ENCODE measurements at places on chromosomes 6 and 20. TPM values are rescaled to one million over a fixed set of nuclear protein-coding genes. Genes with fewer than 3 reads are reported as not detected.

The HTR1E gene
- 1.7 TPM for total RNA-seq

- DNase-seq, result no peak
Measured at GRCh38 chr6:167826896-167827582, at the start of gene AFDN. Gene AFDN, plus strand, starts transcription at chr6:167826911. Its CDS starts 222 bp downstream, at chr6:167827133.

DNA sequence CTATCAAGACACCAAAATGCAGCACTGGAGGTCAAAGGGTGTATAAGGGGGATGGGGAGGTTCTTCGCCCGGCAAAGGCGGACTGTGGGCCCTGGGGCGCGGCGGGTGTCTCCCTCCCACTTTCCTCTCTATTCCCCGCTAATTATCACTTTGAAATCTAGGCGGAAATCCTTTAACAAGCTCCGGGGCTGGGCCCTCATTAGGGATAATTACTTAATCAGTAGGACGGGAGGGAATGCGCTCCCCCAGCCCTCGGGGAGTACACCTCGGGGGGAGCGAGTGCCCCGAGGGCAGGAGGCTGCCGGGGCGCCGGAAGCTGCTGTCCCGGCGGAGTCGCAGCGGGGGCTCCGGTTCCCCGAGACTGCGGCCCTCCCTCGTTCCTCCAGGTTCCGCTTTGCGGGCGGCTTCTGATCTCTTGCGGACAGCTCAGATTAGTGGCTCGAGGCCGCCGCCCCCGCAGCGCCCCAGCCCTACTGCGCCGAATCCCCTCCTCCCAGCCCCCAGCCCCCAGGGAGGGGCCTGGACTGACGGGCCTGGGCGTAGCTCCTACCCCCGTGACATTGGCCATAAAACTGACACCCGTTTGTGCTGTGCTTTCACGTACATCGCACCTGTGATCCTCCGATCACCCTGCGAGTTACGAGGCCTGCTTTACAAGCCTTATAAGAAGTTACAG, 14.7 kb downstream of the MUCL3 start:
- DNase-seq, result no peak

GRCh38 chr6:161919691-161920090, 645.8 kb upstream of the AGPAT4 start:
- no peak for DNase-seq

- DNase-seq, result no peak
Measured at GRCh38 chr6:21085211-21085610, 508.3 kb upstream of the SOX4 start.

The CAPN11 gene
- total RNA-seq, result 0.17 TPM

GRCh38 chr6:82045965-82046756, 201.4 kb downstream of the IBTK start:
- no peak for DNase-seq

The NKX2-2 gene
- 6.6 TPM for total RNA-seq

GRCh38 chr20:25750765-25751696, 54.4 kb upstream of the ZNF337 start:
- DNase-seq, result peak; percentile 18

The IMPG1 gene
- total RNA-seq, result 0.10 TPM

DNA sequence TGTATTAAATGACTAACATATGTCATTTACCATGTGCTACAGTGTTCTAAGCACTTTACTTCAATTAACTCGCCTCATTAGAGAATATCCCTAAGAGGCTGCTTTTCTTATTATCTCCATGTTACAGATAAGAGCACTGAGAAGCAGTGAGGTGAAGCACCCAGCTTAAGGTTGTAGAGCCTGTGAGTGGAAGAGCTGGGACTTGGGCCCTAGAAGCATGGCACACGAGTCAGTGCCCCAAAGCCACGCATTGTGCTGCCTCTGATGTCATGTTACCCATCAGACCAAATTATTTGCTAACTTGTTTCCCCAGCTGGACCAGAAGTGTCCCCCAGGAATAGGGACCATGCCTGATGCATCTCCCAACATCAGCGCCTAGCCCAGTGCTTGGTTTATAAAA, 34.1 kb downstream of the POFUT1 start:
- no peak for DNase-seq

DNA sequence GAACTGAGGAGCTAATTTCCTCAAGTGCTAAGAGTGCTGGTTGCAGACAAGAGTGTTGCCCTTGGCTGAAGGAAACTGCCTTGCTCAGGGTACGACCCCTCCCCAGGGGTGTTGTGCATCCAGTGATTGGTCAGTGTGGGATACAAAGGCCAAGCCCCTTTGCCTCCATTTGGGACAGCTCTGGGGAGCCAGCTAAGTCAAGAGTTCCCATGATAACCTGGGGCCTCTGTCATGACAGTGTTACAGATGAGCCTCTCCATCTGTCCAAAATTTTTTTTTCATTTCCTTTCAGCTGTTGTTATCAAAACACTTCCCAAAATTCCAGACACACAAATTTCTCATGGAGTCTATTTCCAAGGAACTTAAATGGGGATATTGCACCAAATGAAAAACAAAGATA, 93.3 kb downstream of the HS3ST5 start:
- DNase-seq, result no peak

- no peak for DNase-seq
Measured at GRCh38 chr6:170284866-170285469, 5.9 kb downstream of the DLL1 start.

GRCh38 chr6:21885532-21886114, 292.1 kb downstream of the SOX4 start:
- no peak for DNase-seq

The PACSIN1 gene
- 16.6 TPM for total RNA-seq

- DNase-seq, result no peak
Measured at GRCh38 chr6:113893866-113894265, 36.7 kb downstream of the MARCKS start.

The MUC21 gene
- total RNA-seq, result not detected

DNA sequence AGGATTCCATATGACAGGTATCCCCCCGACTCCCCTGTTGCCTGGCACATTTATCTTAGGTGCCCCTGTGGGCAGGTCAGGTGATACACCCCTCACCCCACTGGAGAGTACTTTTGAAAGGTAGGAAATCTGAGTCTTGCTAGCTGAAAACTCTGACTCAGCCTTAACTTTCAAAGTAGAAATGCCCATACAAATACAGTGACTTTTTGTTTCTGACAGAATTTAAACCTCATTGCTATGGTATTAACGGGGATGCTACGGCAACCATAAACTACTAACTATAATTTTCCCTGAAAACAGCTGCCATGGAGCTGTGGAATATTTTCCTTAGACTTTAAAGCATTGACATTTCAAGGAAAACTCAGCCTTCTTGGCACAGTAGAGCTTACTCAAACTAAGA, 536.0 kb downstream of the RFPL4B start:
- DNase-seq, result no peak

GRCh38 chr6:89295981-89296380, 19.1 kb downstream of the GABRR2 start:
- no peak for DNase-seq

- DNase-seq, result no peak
Measured at GRCh38 chr6:73074175-73074574, 151.1 kb downstream of the KHDC1L start.

DNA sequence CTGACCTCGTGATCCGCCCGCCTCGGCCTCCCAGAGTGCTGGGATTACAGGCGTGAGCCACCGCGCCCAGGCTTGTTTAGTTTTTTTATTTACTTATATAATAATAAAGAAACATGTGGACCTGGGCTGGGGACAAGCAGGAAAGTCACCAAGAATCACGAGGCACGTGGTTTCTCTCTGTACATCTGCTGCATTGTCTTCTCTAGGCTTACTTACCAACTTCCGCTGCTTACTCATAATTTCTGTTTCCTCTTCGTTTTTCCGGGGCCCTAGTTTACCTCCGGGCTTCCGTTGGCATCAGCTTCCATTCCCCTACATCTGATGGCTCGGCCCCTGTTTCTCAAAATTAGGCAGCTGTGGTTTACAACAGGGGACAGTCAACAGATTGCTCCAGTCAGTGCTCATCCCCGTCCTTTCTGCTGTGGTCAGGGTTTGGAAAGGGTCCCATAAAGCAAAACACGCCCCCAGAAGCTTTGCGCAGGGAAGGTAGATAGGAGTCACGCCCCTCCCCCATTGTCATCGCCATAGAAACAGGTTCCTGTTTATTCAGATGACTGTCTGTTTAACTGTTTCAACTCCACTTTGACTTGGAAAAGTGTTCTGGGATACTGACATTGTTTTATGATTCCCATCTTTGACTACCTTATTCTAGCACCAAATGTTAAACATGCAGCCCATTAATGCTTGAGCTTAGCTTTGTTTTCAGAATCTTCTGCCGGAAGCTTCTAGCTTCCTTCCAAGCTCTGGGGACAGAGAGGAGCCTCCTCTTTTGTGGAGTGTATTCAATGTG, 31.9 kb upstream of the TXLNB start:
- peak; percentile 33 for DNase-seq

The TBXT gene
- not detected for total RNA-seq
